ENCODE measurements at places on chromosomes 2 and 18.

DNA sequence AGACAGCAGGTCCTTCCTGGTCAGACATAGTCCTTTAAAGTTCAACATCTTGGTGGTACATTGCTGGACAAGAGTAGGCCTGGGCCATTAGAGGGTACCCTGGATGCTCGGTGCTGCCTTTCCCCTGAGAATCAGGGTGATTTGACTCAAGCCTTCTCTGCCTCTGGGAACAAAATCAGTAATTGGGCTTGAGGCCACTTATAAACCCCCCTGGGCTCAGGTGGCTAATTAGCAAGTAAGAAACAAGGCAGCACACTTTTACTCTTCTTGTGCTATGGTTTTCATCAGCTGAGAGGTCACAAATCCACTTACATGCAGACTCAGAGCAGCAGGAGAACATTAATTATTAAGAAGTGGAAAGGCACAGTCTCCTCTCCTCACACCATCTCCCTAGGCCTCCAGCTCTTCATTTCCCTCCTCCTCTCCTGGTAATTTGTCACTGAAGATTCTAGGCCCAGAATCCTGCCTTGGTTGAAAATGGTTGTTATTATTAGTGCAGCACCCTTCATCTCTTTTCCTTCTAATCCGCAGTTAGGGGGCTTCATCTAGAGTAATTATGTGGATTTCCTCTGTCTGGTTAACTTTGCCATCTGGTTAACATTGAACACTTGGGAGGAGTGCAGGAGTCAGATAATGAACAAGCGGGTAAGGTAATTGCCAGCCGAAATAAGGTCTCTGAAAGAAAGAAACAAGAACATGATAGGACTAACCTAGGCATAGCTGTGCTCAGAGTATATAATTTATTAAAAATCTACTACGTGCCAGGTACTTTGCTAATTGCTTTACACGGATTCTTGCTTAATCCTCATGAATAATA lies 29.7 kb upstream of the CASP10 start:
- DNase-seq: no peak

GRCh38 chr18:23194997-23195957 lies 60.0 kb downstream of the CABLES1 start:
- DNase-seq: no peak

GRCh38 chr2:129925381-129925780 lies 54.1 kb upstream of the RAB6C start:
- DNase-seq: no peak

DNA sequence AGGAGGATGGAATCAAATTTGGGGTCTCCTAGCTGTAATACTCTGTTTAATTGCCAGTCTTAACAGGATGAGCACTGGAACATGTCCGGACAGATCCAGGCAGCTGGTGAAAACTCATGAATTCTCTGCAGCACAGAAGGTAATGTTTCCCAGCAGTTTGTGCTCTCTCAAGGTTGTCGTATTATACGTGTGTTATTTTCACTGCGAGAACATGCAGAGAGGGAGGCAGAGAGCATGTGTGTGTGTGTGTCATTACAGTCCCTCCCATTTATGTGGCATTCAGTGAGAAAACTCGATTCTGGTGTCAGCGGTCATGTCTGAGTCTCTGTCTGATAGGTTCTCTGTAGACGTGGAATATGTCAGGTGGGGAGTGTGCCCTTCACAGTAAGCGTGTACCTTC lies 150.2 kb upstream of the POU3F3 start:
- DNase-seq: no peak

- no peak for DNase-seq
Measured at GRCh38 chr18:5467671-5468070, 76.1 kb downstream of the EPB41L3 start.

DNA sequence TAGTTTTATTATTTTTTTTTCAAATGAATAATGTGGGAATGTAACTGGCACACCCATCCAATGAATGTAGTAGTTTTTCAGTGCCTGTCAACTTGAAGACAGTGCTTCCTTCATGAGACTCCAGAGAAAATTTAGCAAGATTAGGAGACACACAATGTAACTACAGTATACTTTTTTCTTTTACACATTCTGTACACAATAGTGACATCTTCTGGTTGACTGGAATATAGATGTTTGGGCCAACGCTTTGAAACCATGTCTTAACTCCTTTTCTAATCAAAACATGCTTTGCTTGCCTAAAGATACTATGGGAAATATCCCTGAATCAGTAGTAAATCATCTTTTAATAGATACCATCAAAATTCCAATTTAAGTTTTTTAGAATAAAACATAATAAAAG lies 229.5 kb upstream of the ZC3H15 start:
- no peak for DNase-seq

DNA sequence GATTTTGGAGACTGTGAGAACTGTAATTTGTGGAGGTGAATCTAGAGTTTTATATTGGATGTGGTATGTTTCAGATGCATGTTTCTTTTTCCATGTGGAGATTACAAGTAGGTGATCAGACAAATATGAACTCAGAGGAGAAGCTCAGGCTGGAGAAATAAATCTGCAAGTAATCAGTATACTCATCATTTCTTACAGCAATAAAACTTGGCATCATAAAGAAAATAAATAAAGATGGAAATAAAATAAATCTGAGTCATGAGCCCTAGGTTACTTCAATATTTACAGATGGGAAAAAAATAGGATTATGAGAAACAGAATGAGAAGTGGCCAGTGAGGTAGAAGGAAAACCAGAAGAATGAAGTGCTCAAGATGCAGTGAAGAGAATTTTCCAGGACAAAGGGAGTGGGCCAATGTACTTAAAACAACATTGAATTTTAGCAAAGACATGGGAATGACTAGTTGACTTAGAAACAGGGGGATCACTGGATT lies 453.8 kb downstream of the DSC3 start:
- DNase-seq: no peak

GRCh38 chr2:18273205-18273604 lies 287.2 kb downstream of the RDH14 start:
- DNase-seq: no peak

DNA sequence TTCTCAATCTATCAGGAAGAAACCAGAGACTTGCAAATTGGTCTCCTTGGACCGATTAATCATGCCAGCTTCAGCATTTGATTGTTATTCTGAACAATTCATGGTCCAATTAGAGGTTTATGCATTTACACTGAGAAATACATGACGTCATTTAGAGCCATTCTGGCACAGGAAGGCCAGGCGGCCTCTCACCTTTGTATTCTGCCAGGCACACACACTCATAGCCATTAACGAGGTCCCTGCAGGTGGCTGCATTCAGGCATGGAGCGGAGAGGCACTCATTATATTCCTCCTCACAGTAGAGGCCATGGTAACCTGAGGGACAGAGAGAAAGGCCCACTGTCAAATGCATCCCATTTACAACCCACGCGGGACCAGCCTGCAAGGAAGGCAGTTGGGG lies 146.8 kb upstream of the PID1 start:
- DNase-seq: no peak
